ENCODE measurements at places on chromosomes 12 and 14.

- no peak for DNase-seq
Measured at GRCh38 chr14:34053666-34054065, 102.8 kb upstream of the EGLN3 start.

GRCh38 chr12:24750263-24750662 lies 198.6 kb downstream of the BCAT1 start:
- no peak for DNase-seq

- no peak for DNase-seq
Measured at GRCh38 chr12:52004042-52004648, 2.6 kb upstream of the TAMALIN start.

DNA sequence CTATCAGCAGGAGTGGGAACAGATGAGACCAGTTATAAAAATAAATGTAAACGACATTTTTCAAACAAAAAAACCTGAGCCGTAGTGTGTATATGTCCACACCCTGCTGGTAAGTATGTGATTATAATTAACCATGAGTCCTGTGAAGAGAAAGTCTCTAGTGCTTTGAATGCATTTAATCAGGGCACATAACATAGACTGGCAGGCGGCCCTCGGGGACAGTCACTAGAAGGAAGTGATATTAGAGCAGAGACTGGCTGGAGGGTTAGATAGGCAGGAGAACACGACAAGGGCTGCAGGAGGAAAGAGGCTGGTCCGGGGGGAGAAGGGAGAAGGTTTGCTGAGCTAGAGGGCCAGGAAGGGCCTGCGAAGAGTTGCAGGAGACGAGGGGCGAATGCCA lies 23.8 kb upstream of the ELK3 start:
- DNase-seq = no peak

DNA sequence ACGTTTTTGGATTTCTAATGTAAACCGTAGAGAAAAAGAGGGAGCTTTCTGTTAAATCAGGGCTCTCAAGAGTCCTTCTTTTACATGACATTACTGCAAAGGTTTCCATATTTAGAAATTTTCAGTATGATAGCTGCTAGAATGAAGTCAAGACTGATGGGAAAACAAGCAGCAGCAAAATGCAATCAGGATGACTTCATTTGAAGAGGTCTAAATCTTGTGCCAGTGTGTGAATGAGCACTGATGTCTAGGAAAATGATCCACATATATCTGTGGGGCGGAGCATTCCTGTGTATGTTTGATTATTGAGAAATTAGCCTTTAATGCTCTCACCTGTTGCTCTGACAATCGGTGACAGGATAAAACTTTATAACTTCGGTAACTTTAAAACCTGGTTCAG lies 73.6 kb downstream of the GRIP1 start:
- no peak for DNase-seq

DNA sequence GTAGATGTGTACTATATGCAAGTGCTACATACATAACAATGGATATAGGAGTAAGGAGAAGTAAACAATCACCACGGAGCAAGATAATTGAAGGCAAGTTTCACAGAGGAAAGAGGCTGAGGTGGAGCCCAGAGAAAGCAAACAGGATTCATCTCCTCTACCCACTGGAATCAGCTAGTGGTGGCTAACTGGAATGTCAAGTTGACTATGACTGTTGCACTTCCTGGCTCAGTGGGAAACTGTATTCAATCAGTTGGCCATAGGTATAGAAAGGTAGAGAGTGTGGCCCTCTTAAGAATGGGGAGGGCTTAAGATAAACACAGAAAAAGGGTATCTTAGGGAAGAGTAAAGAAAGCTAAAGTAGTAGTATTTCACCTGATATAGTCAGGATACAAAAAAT lies 62.4 kb downstream of the MAP4K5 start:
- no peak for DNase-seq

DNA sequence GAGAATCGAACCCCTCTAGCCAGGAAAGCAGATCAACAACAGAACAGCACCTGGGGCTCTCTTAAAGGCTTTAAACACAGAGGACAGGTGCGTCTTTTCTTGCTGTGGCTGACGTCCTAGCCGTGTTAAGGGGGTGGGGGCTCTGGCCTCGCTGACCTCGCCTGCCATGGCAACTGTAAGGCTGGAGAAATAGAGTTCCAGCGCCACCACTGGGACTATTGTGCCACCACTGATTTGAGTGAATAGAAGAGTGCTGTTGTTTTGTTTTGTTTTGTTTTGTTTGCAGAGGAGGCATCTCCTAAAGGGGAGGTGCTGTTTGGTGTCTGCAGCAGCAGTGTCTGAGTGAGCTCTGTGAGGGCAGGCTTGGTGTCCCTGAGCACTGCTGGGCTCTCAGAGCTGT lies 34.2 kb upstream of the PRMT8 start:
- no peak for DNase-seq

- no peak for DNase-seq
Measured at GRCh38 chr12:94643606-94644005, 6.8 kb downstream of the TMCC3 start.

GRCh38 chr12:119354172-119354571 lies 19.6 kb downstream of the CCDC60 start:
- no peak for DNase-seq

DNA sequence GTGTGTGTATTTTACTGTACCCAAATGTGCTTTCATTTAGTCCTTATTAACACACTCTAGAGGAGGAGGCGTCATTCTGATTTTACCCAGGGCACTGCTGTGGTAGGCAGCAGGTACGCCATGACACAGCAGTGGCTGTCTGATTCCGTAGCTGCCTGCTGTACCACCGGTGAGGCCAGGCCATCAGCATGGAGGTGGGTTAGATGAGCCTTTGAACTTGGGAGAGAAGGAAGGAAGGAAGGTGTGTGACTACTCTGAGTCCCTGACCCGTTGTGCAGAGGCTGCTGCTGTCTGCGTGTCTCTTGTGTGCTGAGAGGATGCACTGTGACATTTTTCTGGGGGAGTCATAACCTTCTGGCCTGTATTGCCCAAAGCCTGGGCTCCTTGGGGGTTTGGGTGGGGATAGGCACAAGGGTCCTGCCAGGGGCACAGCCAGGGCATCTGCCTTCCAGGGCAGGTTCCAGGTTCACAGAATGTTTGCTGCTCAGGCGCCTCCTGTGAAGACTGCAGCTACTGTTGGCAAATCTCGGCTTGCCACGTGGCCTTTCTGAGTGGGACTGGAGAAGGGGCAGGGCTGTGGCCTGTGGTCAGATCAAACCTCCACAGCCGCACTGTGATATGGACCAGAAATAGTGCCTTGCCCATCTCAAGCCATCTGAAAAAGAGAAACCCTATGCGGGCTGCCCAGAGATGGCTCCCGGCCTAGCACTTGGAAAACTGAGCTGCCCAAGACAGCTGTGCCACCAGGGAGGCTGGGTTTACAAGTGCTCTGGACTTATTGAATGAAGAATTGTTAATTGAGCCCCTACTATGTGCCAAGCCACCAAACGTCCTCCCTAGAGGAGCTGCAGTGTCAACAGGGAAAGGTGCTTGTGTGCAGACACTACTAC lies 47.1 kb downstream of the MLXIP start:
- DNase-seq = no peak

GRCh38 chr14:105146976-105147635 lies 21.5 kb downstream of the JAG2 start:
- no peak for DNase-seq

- DNase-seq = no peak
Measured at GRCh38 chr12:89824822-89825221, 116.2 kb upstream of the ATP2B1 start.

DNA sequence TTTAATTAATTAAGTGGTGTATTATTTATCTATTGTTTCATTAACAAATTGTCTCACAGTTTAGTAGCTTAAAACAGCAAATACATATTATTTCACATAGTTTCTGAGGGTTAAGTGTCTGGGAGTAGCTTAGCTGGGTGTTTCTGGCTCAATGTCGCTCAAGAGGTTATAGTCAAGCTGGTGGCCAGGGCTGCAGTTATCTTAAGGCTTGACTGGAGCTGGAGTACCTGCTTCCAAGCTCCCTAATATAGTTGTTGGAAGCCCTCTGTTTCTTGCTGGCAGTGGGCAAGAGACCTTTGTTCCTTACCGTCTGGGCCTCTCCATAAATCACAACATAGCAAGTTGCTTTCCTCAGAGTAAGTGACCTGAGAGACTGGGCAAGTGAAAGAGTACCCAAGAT lies 66.6 kb downstream of the RAD51B start:
- DNase-seq = no peak

- no peak for DNase-seq
Measured at GRCh38 chr12:108839890-108840230, 17.5 kb downstream of the SSH1 start.

DNA sequence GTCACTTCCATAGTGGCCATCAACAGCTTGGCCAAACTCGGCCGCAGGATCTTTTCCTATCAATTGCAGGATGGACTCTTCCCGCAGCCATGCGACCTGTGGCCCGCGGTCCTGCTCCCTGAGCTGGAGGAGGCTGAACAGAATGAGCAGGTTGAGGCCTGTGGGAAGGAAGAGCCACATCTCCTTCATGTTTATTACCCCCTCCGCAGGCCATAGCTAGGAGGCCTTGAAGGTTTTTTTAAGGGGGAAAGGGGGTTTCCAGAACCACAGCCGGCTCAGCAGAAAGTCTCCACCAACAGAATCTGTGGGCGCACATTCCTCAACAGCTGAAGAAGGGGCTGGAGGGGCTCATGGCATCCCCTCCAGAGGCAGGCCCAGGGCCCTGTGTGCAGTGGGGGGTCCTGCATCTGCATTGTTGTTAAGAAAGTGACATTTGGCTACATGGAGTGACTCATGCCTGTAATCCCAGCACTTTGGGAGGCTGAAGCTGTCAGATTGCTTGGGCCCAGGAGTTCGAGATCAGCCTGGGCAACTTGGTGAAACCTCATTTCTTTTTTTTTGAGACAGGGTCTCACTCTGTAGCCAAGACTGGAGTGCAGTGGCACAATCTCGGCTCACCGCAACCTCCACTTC lies 25.2 kb upstream of the PPP1R13B start:
- DNase-seq = no peak

DNA sequence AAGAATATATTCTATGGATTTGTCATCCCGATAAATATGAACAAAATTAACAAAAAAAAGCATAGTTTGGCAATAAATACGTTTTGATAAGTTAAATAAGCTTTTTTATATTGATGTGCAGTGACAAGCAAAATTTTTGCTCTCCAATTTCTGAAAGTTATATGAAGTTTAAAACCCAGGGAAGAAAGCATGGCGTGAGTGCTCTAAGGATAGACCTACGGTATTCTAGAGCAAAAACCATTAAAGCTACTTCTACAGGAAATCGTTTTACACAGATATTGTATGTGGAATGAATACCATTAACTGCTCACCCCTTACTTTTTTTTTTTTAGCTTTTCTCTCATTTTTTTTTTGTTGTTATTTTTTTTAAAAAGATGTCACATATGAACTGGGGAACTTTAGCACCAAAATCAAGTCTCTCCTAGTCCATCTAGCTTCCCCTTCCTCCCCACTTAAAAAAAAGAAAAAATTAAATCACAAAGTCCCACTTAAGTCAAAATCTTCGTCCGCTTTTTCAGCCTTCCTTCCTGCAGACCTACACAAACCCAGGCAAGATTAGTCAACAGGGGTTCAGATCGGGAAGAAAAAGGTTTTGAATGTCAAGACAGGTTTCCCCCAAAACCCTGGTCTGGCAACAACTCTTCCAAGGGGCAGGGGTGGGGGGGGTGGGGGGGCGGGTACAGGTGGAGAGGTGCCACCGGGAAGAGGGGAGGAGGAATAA lies 4.4 kb downstream of the ZFP36L1 start:
- no peak for DNase-seq

- DNase-seq = no peak
Measured at GRCh38 chr14:103404032-103404918, 19.1 kb downstream of the MARK3 start.

GRCh38 chr12:91610561-91610960 lies 427.9 kb upstream of the DCN start:
- no peak for DNase-seq

- DNase-seq = no peak
Measured at GRCh38 chr12:79086541-79087296, 222.1 kb downstream of the SYT1 start.

DNA sequence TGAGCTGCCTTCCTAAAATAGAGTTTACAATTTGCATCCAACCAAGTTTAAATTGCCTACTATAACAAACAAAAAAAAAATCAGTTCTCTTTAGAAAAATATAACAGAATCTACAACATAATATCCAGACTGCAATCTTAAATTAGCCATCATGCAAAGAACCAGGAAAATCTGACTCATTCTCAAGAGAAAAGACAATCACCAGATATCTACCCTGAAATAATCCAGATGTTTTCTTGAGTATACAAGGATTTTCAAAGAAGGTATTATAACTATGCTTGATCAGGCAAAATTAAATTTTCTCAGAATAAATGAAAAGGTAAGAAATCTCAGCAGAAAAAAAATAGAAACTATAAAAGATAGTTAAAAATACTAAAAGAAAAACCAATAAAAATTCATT lies 115.6 kb downstream of the CCER1 start:
- DNase-seq = no peak

GRCh38 chr14:88049936-88050335 lies 45.0 kb downstream of the GPR65 start:
- DNase-seq = no peak

- DNase-seq = no peak
Measured at GRCh38 chr12:132388379-132389015, 59.1 kb upstream of the GALNT9 start.

- no peak for DNase-seq
Measured at GRCh38 chr12:94206886-94207285, 58.5 kb downstream of the PLXNC1 start.

DNA sequence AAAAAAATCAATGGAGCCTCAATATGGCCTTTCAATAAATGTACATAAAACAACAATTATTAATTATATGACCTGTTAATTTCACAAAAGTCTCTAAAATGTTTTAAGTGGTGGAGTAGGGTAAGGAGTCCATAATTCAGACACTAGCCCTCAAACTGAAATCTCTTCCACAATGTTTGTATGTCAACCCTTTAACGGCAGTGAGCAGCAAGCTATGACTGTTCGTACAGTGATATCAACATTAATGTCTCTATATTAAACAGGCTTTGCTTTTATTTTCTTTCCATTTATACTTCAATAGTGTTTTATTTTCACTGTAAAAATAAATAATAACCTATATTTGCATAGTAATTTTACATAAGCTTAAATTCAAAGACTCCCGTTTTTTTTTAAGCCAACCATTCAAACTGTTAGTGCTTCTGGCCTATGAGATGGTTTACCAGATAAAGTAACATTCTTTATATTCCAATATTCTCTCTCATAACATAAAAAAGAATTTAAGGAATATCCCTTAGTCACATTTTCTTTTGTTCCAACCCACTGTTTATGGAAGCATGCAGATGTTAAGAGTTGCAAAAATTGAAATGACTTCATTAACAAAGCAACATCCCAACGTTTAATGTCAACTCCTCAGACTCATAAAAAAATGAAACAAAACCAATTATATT lies 2.3 kb downstream of the CDK17 start:
- DNase-seq = no peak

DNA sequence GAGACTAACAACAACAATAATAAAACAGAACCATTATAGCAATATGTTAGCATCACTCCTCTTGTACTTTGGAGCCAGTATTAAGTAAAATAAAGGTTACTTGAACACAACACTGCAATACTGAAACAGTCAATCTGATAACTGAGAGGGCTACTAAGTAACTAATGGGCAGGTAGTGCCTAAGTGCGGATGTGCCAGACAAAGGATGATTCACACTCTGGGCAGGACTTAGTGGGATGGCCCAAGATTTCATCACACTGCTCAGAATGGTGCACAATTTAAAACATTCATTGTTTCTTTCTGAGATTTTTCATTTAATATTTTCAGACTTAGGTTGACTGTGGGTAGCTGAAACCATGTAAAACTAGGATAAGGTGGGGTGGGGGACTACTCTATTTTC lies 131.9 kb upstream of the CAND1 start:
- DNase-seq = no peak
